Upper lobe of right lung (tissue), 1 donor: ENCODE measurements at places on chromosomes 2 and 18. TPM values are rescaled to one million over a fixed set of nuclear protein-coding genes. Genes with fewer than 3 reads are reported as not detected.

- no peaks in the 10 kb centered on the region for H3K36me3 ChIP-seq
- DNase-seq, result no peak
- H3K27me3 ChIP-seq, result no peaks in the 10 kb centered on the region
- H3K4me1 ChIP-seq, result no peaks in the 10 kb centered on the region
- H3K27ac ChIP-seq, result no peak overlapping the region
- no peak overlapping the region for H3K4me3 ChIP-seq
Observed at GRCh38 chr18:56890632-56891031, 239.5 kb downstream of the WDR7 start.

- no peak overlapping the region for H3K4me3 ChIP-seq
- no peaks in the 10 kb centered on the region for H3K27me3 ChIP-seq
- no peaks in the 10 kb centered on the region for H3K36me3 ChIP-seq
Observed at GRCh38 chr18:13580991-13581390, 145.4 kb downstream of the FAM210A start.

- H3K4me1 ChIP-seq, result no peaks in the 10 kb centered on the region
- H3K27ac ChIP-seq, result no peak overlapping the region
Observed at GRCh38 chr2:35938838-35939237, 416.7 kb upstream of the CRIM1 start.

OTOS gene
- total RNA-seq, result not detected

- H3K4me1 ChIP-seq, result peaks cover 7% of the 10 kb centered on the region
- no peak overlapping the region for H3K4me3 ChIP-seq
- DNase-seq, result peak; percentile 26
- H3K36me3 ChIP-seq, result no peaks in the 10 kb centered on the region
Observed at GRCh38 chr2:43251171-43251731, 24.8 kb upstream of the ZFP36L2 start.

GRCh38 chr2:24771764-24772586 lies 21.2 kb downstream of the PTRHD1 start:
- DNase-seq, result no peak
- no peaks in the 10 kb centered on the region for H3K27me3 ChIP-seq
- H3K4me3 ChIP-seq, result no peak overlapping the region
- H3K36me3 ChIP-seq, result peaks cover 30% of the 10 kb centered on the region

GRCh38 chr2:62010632-62011256 lies 105.3 kb downstream of the COMMD1 start:
- no peak for DNase-seq
- H3K4me1 ChIP-seq, result peaks cover 11% of the 10 kb centered on the region
- H3K27ac ChIP-seq, result no peak overlapping the region
- no peak overlapping the region for H3K4me3 ChIP-seq
- no peaks in the 10 kb centered on the region for H3K27me3 ChIP-seq

GRCh38 chr2:59726228-59727120 lies 827.0 kb downstream of the BCL11A start:
- H3K4me3 ChIP-seq, result no peak overlapping the region
- H3K27ac ChIP-seq, result no peak overlapping the region
- H3K4me1 ChIP-seq, result no peaks in the 10 kb centered on the region
- no peaks in the 10 kb centered on the region for H3K36me3 ChIP-seq

MEP1B gene
- not detected for total RNA-seq

KATNAL2 gene
- total RNA-seq, result 3.1 TPM

DNA sequence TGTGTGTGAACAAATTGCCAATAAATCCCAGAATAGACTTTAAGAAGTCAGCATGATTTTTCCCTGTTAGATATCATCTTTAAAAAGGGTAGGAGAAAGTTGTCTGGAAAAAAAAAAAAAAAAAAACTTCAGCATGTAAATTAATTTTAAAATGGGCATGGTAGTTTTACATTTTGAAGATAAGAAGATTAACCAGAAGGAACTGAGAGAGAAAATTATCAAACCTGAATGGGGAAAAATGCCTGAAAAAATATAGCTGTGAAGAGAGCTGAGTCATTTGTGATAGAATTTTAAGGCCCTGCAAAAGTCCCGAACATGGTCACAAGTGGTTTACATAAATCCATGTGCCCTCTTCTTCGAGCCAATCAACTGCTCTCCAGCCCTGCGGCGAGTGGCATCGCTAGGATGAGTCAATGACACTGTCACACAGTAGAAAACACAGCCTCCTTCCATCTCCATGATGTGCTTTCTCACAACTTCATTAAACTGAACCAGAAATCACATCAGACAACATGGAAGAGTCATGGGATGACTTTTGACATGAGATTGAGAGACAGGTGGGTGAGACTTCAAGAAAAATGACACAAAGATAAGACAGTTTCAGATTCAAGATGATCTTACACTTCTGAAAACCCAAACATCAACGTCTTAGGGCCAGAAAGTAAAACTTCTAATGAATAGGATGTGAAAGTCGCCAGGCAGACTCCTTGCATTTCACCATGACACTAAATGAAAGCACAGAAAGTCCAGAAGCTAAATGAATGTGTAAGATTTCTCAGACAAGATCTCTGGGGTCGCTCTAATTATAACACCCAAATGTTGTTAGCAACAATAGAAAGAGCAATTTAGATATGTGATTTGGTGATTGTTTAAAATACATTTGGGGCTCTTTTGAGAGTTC lies 273.0 kb upstream of the ID2 start:
- no peaks in the 10 kb centered on the region for H3K27me3 ChIP-seq
- H3K4me1 ChIP-seq, result peaks cover 15% of the 10 kb centered on the region
- no peak for DNase-seq
- H3K27ac ChIP-seq, result no peak overlapping the region
- H3K4me3 ChIP-seq, result no peak overlapping the region

MERTK gene
- 17.3 TPM for total RNA-seq

- DNase-seq, result no peak
- H3K27me3 ChIP-seq, result no peaks in the 10 kb centered on the region
- H3K4me1 ChIP-seq, result peaks cover 4% of the 10 kb centered on the region
Observed at GRCh38 chr2:177553176-177553884, 160.8 kb downstream of the AGPS start.

GRCh38 chr2:152560166-152560565 lies 157.1 kb downstream of the PRPF40A start:
- H3K27me3 ChIP-seq, result no peaks in the 10 kb centered on the region
- DNase-seq, result no peak
- H3K36me3 ChIP-seq, result peaks cover 21% of the 10 kb centered on the region
- no peak overlapping the region for H3K4me3 ChIP-seq

- no peak for DNase-seq
- H3K4me1 ChIP-seq, result peaks cover 48% of the 10 kb centered on the region
- H3K36me3 ChIP-seq, result no peaks in the 10 kb centered on the region
- H3K27ac ChIP-seq, result peak overlapping the region; percentile 19
- no peaks in the 10 kb centered on the region for H3K27me3 ChIP-seq
Observed at GRCh38 chr18:45962866-45963265, 4.3 kb downstream of the EPG5 start.

GRCh38 chr2:127064642-127065250 lies 42.2 kb downstream of the BIN1 start:
- no peak overlapping the region for H3K4me3 ChIP-seq
- DNase-seq, result peak; percentile 86
- peaks cover 36% of the 10 kb centered on the region for H3K4me1 ChIP-seq
- no peaks in the 10 kb centered on the region for H3K27me3 ChIP-seq

GRCh38 chr2:213152065-213152794 lies 818 bp upstream of the IKZF2 start:
- H3K4me1 ChIP-seq, result peaks cover 14% of the 10 kb centered on the region
- peak overlapping the region; percentile 90 for H3K27ac ChIP-seq
- H3K36me3 ChIP-seq, result no peaks in the 10 kb centered on the region

DNA sequence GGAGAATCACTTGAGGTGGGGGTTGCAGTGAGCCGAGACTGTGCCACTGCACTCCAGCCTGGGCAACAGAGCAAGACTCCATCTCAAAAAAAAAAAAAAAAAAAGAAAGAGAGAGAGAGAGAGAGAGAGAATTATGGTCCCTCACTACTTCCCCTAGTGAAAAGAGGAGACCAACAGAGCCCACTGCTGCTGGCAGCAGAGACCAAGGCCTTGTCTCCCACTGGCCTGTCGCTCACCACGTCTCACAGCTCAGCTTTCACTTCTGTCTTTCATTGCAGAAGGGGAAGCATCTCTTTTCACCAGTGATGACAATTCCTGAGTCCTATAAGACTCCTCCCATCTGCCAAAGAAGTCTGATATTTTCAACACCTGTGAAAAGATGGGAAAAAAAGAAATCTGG lies 81.3 kb downstream of the CLHC1 start:
- no peaks in the 10 kb centered on the region for H3K27me3 ChIP-seq
- no peak for DNase-seq
- H3K4me1 ChIP-seq, result peaks cover 42% of the 10 kb centered on the region
- no peak overlapping the region for H3K4me3 ChIP-seq
- no peak overlapping the region for H3K27ac ChIP-seq

DNA sequence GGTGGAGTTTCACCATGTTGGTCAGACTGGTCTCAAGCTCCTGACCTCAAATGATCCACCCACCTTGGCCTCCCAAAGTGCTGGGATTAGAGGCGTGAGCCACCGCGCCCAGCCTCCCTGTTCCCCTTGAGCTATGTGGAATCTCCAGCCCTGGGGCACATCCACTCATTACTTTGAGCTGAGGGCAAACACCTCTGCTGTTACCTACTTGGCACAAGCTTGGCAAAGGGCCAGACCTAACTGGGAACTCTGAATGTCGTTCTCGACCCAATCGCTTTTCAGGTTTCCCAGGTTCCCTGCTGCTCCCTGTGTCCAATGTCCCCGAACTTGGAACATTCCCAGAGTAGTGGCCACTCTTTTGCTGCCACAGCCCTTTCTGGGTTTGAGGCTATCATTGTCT lies 40.6 kb downstream of the CHST10 start:
- no peaks in the 10 kb centered on the region for H3K27me3 ChIP-seq
- DNase-seq, result no peak

GRCh38 chr2:29189052-29189451 lies 73.8 kb downstream of the CLIP4 start:
- H3K4me3 ChIP-seq, result no peak overlapping the region
- no peak overlapping the region for H3K27ac ChIP-seq
- DNase-seq, result no peak
- peaks cover 5% of the 10 kb centered on the region for H3K36me3 ChIP-seq
- no peaks in the 10 kb centered on the region for H3K4me1 ChIP-seq
- H3K27me3 ChIP-seq, result no peaks in the 10 kb centered on the region

HOXD1 gene
- 4.1 TPM for total RNA-seq

GRCh38 chr2:71186973-71187372 lies 39.9 kb downstream of the PAIP2B start:
- H3K27me3 ChIP-seq, result no peaks in the 10 kb centered on the region
- H3K27ac ChIP-seq, result no peak overlapping the region
- no peak for DNase-seq

DNA sequence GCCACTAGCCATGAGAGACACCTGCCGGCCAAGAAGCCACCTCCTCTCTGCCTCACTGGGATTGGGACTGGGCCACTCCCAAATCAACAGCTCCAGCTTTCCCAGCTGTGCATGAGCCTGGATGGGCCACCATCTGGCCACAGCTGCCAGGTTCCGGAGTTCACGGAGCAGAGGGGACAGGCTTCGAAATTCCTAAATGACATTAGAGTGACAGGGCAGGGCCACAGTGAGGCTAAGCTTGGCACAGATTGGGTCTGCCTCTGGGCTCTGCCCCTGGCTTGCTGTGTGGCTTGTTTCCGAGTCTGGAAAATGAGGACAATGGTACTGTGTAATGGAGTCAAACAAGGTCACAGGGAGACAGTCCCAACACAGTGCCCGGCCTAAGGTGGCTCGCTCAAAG lies 6.5 kb downstream of the DIPK1C start:
- no peaks in the 10 kb centered on the region for H3K4me1 ChIP-seq
- no peaks in the 10 kb centered on the region for H3K36me3 ChIP-seq
- H3K4me3 ChIP-seq, result no peak overlapping the region
- no peak overlapping the region for H3K27ac ChIP-seq
- no peak for DNase-seq
- H3K27me3 ChIP-seq, result peaks cover 27% of the 10 kb centered on the region

DNA sequence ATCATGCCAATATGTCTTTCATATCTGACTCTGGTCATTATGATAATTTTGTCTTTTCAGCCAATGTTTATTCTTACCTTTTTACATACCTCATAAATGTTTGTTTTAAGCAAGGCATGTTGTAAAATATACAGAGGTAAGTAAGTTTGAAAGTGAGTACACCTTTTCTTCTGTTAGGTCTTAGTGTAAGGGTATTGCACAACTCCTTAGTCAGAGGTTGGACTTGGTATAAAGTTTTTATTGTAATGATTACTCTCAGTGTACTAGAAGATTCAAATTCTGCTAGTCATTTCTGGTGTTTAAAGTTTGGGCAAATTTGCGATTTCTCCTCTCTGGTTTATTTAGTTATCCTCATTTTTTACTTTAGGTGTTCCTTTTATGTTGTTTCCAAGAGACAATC lies 564.3 kb upstream of the FSIP2 start:
- H3K4me1 ChIP-seq, result no peaks in the 10 kb centered on the region
- no peak overlapping the region for H3K4me3 ChIP-seq
- no peaks in the 10 kb centered on the region for H3K36me3 ChIP-seq
- DNase-seq, result no peak
- H3K27ac ChIP-seq, result no peak overlapping the region

CTNNA2 gene
- total RNA-seq, result not detected

SEPTIN10 gene
- total RNA-seq, result 83.7 TPM

DNA sequence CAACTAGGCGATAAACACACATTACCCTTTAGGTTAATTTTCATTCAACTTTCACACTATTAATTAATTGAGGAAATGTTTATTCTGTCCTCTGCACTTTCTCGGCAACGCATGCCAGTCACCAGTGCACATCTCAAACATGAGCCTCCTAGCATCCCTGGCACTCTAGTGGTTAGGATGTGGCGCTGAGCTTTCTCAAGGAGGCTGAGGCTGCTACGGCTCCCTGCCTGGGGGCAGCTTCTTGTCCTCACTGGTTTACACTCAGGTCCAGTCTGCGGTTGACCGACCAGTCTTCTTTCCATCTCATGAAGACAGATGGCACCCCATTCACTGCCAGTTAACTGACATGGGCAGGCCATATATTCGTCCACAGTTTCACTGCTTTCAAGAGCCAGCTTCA lies 463.4 kb downstream of the EIPR1 start:
- no peaks in the 10 kb centered on the region for H3K4me1 ChIP-seq
- H3K27me3 ChIP-seq, result no peaks in the 10 kb centered on the region
- H3K27ac ChIP-seq, result no peak overlapping the region
- no peak for DNase-seq
- H3K36me3 ChIP-seq, result no peaks in the 10 kb centered on the region

DNA sequence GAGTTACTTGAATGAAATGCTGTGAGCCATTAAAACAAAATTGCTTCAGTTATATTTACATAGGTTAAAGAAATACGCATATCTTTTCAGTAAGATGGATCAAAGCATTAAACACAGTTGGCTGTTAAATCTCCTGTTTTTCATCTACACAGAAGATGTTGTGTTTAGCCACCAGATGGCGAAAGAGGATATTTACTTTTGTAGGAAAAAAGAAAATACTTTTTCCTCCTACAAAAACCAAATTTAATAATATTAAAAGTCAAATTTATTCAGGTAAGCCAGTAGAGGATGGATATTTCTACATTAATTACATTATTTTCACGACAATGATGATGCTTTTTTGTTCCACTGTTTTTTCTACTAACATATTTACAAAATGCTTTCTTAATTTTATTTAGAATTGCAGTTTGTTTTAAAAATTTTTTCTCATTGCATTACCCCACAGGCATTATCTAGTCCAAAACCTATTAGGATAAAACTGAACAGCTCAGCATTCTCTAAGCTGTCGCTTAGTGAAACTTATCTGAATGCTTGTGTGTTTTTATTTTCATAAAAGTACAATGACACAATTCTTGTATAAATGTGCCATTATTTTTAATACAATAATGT lies 173.7 kb downstream of the ASXL3 start:
- no peak overlapping the region for H3K4me3 ChIP-seq
- no peak overlapping the region for H3K27ac ChIP-seq
- no peak for DNase-seq
- no peaks in the 10 kb centered on the region for H3K4me1 ChIP-seq
- H3K36me3 ChIP-seq, result no peaks in the 10 kb centered on the region
